ENCODE measurements at places on chromosomes 12 and 14.

GRCh38 chr12:4296751-4297150, 23.2 kb downstream of the CCND2 start:
- no peak for DNase-seq

DNA sequence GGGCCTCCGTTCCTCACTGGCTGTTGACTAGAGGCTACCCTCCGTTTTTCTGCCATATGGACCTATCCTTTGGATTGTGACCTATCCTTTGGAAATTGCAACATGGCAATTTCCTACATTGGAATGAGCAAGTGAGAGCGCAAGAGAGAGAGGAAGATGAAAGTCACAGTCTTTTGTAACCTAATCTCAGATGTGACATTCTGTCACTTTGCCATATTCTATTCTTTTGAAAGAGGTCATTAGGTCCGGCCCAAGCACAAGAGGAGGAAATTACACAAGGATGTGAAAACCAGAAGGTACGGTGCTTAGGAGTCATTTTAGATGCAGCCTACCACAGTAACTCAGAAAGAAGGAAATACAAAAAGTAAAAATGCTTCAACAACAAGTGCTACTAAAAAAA, 47.3 kb upstream of the SRP54 start:
- DNase-seq: no peak

DNA sequence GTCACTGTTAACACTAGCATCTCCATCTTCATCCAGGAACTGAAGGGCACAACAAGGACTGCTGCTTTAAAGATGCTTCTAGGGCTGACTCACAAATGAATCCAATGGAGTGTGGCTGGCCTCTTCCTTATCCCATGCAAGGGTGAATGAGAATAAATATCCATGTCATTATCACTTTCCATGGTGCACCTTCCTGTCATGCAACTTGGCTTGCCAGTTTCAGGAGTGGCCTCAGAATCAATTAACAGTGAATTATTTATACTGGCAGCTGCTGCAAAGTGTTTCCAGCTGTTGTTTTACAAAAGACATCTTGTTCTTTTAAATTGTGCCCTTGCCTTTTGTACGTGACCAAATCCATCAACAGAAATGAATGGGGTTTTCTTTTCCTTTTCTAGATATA, 499.3 kb upstream of the TMEM132C start:
- no peak for DNase-seq

DNA sequence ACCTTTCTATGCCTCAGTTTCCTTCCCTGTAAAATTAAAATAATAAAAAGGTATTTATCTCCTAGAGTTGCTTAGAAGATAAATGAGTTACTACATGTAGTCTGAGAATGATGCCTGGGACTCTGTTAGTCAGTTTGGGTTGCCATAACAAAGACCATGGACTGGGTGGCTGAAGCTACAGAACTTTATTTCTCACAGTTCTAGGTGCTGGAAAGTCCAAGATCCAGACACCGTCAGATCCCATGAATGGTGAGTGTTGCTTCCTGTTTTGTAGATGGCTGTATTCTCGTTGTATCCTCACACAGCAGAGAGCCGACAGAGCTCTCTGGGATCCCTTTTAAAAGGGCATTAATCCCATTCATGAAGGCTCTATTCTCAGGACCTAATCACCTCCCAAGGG, 64.0 kb upstream of the LTA4H start:
- DNase-seq: no peak

- no peak for DNase-seq
Measured at GRCh38 chr14:32934073-32934880, 4.4 kb upstream of the NPAS3 start.

All from EL (cell line).